Activated CD4-positive, CD25-positive, alpha-beta regulatory T cell treated with anti-CD3 and anti-CD28 coated beads, Interleukin-2, amount 50 U/mL, for 16 hours (primary cell): ENCODE measurements at places on chromosomes 2 and 18.

DNA sequence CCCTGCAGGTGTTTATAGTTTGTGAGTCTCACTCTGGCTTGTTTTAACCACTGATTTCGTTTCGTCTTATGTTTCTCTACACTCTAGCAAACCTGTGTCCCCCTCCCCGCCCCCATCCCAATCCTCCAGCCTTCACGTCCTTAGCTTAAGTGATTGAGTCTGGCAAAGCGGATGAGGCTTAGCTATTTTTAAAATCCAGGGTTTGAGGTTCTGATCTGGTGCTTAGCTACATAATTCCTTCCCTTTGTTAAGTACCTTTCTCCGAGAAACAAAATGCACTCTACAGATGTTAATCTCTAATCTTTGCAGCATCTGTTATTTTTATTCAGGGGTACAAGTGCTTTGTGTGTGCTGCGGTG is 7.8 kb downstream of the AGAP1 start:
- DNase-seq, result no peak

GRCh38 chr2:205199165-205199850 is 483.0 kb upstream of the NRP2 start:
- DNase-seq, result no peak

- no peak for DNase-seq
Measured at GRCh38 chr2:73930386-73930785, 3.7 kb downstream of the DGUOK start.

DNA sequence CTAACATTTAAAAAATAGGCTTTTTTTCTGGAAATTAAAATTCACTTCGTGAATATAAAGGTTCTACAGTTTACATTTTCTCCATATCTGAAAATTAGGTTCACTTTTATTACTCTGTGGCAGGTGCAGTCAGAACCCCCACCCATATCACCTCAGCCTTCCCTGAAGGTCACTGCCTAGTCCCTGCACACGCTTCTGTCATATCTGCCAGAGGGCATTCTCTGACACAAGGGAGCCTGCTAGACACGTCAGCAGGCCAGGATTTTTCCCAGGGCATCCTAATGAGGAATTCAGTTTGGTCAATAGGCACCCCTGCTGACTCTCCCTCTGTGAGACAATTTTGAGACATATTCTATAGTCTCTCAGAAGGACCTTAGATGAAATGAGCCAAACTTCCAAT is 475.7 kb upstream of the PKDCC start:
- no peak for DNase-seq

GRCh38 chr2:236107942-236108625 is 60.1 kb downstream of the GBX2 start:
- DNase-seq, result no peak

DNA sequence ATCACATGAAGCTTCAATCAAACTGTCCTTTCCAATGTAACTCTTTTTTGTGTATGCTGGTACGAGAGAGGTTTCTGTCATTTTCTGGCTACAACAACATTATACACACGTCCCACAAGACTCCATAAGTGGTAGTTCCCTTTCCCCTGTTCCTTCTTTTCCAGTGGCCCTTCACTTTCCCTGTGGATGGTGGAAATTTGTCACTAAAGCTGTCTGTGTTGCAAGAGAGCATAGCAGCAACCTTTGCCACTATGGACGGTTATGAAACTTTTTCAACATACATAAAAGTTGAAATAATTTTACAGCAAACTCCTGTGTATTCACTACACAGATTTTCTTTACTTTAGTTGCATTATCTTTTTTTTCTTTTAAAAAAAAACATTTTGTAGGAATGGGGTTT is 18.7 kb downstream of the DBI start:
- no peak for DNase-seq

DNA sequence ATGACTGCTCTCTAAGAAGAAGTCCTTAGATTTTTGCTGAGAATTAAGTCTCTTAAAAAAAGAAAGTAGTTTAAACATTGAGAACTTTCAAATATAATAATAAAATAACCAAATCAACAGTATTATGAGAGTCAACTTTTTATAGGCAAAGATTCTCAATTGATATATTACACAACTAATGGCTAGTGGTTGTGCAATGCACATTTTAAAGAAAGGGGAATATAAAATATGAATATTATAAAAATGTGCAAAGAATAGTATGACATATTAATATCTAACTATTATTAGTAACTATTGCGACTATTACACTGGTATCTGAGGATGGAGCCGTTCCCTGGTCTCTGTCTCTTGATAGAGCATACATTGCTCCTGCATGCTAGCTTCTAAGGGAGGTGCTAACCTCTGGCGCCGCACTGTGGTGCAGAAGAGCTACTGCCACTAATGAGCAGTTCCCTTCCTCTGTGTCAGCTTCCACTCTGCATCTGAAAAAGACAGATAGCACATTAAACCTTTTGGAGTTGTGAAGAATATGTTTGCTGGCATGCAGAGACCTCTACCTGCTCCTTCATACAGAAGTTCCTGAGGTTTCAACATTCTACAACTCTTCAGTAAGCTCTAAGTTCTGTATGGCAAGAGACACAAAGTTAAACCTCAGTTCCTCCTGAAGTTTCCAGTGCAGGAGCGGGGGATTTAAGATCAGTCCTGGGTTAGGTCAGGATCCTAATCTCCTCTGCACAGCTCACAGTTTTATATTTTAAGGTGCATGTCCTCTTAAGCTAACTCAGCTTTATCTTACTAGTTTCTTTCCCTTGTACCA is 3.5 kb upstream of the SLC9A2 start:
- no peak for DNase-seq

DNA sequence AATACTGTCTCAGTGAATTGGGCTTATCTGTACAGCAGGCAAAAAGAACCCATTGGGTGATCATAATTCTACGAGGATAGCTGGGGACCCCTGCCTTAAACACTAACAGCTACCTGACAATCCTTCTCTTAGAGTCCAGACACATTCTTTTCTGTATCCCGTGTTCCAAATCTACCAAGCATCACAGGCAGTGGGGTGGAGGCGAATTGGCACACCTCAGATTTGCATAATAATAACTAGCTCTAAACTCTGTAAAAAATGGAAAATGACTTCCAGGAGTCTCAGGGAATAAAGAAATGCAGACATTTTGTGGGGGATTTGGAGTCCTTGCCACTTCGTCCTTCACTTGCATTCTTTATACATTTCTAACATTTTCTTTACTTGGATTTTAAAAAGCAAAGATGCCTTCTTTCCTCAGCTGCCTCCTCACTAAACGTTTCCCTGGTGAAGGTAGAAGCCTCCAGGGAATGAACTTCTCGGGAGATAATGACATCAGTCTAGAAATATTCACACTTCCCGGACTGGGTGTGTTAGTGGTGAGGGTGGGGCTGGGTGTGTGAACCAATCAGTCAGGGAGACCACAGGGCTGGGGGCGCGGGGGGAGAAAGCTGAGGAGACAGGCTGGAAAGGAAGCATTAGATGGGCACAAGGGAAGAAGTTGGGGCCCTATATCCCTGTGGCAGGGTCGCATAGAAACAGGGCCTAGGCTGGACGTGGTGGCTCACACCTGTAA is 59.1 kb upstream of the BOD1L2 start:
- no peak for DNase-seq

DNA sequence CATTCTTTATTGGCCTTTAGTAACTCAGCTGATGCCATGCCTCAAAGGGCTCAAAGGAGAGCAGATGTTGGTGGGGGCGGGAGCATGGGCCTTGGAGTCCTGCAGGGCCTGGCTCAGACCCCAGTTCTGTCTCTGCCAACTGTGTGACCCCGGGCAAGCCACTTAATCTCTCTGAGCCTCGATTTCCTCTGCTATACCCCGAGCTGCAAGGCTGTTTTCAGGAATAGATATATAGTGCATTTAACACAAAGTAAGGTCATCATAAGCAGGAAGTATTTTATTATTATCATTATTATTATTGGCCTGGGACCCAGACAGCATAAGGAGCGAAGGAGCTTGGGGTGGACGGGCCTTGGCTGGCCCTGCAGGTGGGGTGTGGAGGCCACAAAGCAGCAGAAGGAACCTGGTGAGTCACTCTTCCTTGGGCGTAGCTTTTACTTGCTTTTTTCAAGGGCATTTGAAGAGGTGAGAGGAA is 162.7 kb downstream of the INHBB start:
- no peak for DNase-seq

DNA sequence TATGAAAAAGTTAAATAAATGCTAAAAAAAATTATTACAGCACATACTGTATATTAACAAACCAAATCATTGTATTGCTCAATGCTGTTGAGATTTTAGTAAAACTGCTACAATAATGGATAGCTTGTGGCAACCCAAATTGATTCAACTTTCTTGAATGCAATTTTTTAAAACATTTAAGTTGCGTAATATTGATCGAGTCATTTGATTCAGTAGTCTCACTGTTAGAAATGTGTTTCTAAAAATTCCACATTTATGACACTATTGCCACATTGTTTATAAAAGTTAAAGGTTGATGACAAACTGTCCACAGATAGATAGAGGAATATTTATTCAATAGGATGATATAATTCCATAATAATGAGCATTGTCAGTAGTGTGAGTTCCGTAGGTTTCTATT is 640.7 kb upstream of the CRIM1 start:
- no peak for DNase-seq
